ENCODE measurements at places on chromosomes 1 and 21. TPM values are rescaled to one million over a fixed set of nuclear protein-coding genes. Genes with fewer than 3 reads are reported as not detected.
A peak's percentile ranks its signal among the peaks of the same experiment; 100 is the strongest.

DNA sequence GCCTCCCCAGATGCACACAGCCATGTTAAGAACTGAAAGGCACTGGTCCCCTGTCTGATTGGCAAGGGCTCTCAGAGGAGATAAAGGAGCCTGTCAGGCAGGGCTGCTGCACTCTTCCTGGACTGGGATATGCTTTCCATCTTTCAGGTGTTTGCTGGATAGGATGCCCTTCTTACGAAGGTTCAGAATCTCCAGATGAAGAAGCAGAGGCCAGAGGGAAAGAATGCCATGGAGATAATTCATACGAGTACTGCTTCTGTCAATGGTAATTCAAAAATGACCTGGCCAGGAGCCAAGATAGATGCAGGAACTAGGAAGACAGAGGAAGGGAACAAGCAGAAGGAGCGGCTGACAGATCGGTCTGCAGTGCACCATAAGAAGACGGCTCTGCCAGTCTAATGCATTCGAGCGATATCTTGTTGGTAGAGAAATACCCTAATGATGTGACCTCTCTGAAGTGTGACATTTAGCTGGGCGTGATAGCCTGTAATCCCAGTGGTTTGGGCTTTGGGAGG, 16.6 kb upstream of the ATP2B4 start:
- H3K4me1 ChIP-seq = no peaks in the 10 kb centered on the region
- no peak overlapping the region for H3K27ac ChIP-seq

DNA sequence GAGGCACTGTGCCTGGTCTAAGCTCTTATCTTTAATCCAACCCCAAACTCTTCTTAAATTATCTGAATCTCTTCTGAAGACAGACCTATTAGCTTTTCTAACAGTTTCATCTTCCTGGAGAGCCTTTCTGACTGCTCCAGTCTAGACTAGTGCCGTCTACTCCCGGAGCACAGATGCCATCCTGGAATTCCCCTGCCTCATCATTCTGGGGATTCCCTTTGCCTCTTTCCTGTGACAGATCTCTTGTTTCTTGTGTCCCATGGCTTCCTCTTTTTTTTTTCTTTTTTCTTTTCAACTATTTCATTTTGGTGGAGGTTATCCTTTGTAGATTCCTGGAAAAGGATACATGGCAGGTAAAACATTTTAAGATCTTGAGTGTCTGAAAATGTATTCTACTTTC, 11.7 kb downstream of the SEMA4A start:
- peaks cover 22% of the 10 kb centered on the region for H3K4me1 ChIP-seq
- no peak overlapping the region for H3K27ac ChIP-seq

SGIP1 gene
- 3.2 TPM for total RNA-seq

DNA sequence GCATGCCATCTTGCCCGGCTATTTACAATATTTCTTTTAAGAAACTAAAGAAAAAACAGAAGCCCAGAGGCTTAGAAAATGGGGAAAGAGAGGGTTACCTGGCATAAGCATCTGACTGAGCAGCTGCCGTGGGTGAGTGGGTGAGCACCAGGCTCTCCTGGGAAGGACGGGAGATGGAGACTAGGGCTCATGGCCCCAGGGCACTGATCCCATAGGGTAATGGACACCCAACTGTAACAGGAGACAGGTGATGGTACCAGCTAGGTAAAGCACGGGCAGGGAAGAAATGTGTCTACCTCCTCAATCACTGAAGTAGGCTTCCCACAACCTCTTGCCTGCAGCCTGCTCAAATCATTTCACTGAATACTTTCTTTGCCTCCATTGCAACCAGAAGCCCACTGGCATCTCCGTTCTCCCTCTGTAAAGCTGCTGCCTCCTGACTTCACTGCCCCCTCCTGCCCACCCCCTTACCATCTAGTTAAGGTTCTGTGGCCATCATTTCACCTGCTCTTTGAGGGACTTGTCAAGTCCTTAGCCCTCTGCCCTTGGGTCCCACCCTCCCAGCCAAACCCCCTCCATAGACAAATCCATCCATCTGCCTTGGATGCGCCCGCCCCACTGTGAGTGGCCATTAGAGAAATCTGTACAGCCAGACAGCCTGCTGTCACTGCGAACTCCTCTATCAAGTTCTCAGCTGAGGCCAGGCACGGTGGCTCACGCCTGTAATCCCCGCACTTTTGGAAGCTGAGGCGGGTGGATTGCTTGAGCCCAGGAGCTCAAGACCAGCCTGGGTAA, 6.2 kb downstream of the TMEM125 start:
- no peaks in the 10 kb centered on the region for H3K27me3 ChIP-seq
- peaks cover 22% of the 10 kb centered on the region for H3K4me1 ChIP-seq
- no peak overlapping the region for H3K27ac ChIP-seq
- no peak for DNase-seq

GRCh38 chr1:197399755-197400521, 131.9 kb downstream of the CRB1 start:
- peaks cover 8% of the 10 kb centered on the region for H3K4me1 ChIP-seq
- H3K36me3 ChIP-seq = peaks cover 3% of the 10 kb centered on the region
- no peaks in the 10 kb centered on the region for H3K27me3 ChIP-seq
- no peak overlapping the region for H3K4me3 ChIP-seq
- peak; percentile 10 for DNase-seq
- no peak overlapping the region for H3K27ac ChIP-seq

EFNA1 gene
- 6.5 TPM for total RNA-seq

DNA sequence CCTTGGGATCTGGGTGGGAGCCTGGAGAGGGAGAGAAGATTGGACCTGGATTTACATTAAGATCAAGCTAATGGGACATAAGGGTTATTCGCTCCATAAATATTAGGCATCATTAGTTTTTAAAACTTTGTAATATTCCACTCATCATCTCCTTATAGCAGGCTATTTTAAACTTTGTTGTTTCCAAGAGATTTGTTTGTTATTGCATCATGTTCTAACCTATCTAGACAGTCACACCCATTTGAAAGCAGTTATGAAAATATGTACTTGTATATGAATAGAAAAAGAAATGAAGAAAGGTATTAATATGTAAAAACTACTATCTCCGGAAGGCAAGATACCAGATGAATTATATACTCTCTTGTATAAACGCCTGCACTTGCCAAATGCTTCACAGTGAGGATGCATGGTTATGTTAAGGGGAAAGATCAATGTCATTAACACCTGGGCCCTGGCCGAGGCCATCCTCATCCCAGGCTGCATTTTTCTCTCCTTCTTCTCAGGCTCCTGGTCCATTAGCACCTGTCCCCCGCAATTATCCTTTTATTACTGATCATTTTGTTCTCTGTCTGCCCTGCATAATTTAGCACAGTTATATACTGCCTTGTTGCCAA, 468.2 kb downstream of the MATN1 start:
- no peak overlapping the region for H3K4me3 ChIP-seq
- peaks cover 14% of the 10 kb centered on the region for H3K4me1 ChIP-seq
- no peaks in the 10 kb centered on the region for H3K36me3 ChIP-seq
- no peak overlapping the region for H3K27ac ChIP-seq

- H3K4me3 ChIP-seq = no peak overlapping the region
- no peaks in the 10 kb centered on the region for H3K27me3 ChIP-seq
- peaks cover 23% of the 10 kb centered on the region for H3K36me3 ChIP-seq
- H3K4me1 ChIP-seq = no peaks in the 10 kb centered on the region
These were observed 65.4 kb upstream of the PTGS2 start for GRCh38 chr1:186745531-186746146.

- no peaks in the 10 kb centered on the region for H3K27me3 ChIP-seq
- H3K4me3 ChIP-seq = no peak overlapping the region
- H3K4me1 ChIP-seq = peaks cover 21% of the 10 kb centered on the region
- DNase-seq = no peak
These were observed 29.6 kb upstream of the DNM3 start for GRCh38 chr1:171811672-171812071.

Data from WTC11 (cell line).